ENCODE measurements at places on chromosomes 12 and 14. TPM values are rescaled to one million over a fixed set of nuclear protein-coding genes. Genes with fewer than 3 reads are reported as not detected.

GRCh38 chr12:753611-754472, 1.5 kb downstream of the WNK1 start:
- H3K27me3 ChIP-seq: no peaks in the 10 kb centered on the region
- peak; percentile 63 for DNase-seq
- H3K27ac ChIP-seq: peak overlapping the region; percentile 91
- peaks cover 43% of the 10 kb centered on the region for H3K36me3 ChIP-seq

The UNC79 gene
- not detected for total RNA-seq

GRCh38 chr14:38873941-38874612, 229.0 kb downstream of the SEC23A start:
- peaks cover 5% of the 10 kb centered on the region for H3K27me3 ChIP-seq
- no peak for DNase-seq
- no peaks in the 10 kb centered on the region for H3K36me3 ChIP-seq
- H3K4me1 ChIP-seq: no peaks in the 10 kb centered on the region
- no peak overlapping the region for H3K4me3 ChIP-seq
- H3K27ac ChIP-seq: no peak overlapping the region

- no peak overlapping the region for H3K4me3 ChIP-seq
- H3K27me3 ChIP-seq: no peaks in the 10 kb centered on the region
- peaks cover 25% of the 10 kb centered on the region for H3K36me3 ChIP-seq
- H3K4me1 ChIP-seq: no peaks in the 10 kb centered on the region
- no peak for DNase-seq
- H3K27ac ChIP-seq: no peak overlapping the region
These were observed 35.6 kb upstream of the UBC start for GRCh38 chr12:124949779-124950728.

DNA sequence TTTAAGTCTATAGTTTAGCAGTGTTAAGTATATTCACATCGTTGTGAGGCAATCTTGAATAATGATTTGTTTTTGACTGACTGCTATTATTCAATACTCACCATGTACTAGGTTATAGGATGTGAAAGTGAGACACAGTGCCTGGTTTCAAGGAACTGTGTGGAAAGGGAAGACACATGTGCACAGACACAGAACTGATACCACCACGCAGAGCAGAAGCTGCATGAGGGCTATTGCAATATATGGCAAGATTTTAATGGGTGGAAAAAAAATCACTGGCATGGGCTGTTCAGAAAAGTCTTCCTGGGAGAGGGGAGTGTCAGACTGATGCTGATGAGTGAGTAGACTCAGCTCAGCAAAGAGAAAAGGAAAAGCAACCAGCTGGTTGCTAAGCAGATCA, 10.4 kb downstream of the SLC7A8 start:
- no peaks in the 10 kb centered on the region for H3K36me3 ChIP-seq
- H3K27me3 ChIP-seq: peaks cover under 1% of the 10 kb centered on the region
- no peak overlapping the region for H3K27ac ChIP-seq
- DNase-seq: no peak
- H3K4me3 ChIP-seq: no peak overlapping the region

- no peaks in the 10 kb centered on the region for H3K27me3 ChIP-seq
- no peaks in the 10 kb centered on the region for H3K36me3 ChIP-seq
- H3K4me1 ChIP-seq: no peaks in the 10 kb centered on the region
- no peak overlapping the region for H3K27ac ChIP-seq
- DNase-seq: no peak
These were observed 797.1 kb downstream of the NRXN3 start for GRCh38 chr14:78967111-78967809.

The TRMT61A gene
- 8.8 TPM for total RNA-seq

DNA sequence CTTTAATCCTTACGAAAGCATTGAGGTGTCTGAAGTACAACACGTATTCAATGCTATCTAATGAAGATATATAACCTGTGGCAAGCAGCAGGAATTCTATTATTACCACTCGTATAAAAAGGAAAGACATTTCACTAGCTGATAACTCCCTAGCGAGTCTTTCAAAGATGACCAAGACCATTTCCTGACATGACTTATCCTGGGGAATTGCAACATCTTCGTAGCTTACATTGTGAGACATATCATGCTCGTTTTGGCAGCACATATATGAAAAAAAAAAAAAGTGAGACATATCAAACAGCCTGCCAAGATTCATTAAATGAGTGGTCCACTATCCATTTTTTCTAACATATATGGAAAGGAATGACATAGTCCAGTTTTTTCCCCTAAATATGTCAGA, 337.0 kb downstream of the FSCB start:
- DNase-seq: no peak
- no peak overlapping the region for H3K4me3 ChIP-seq
- no peak overlapping the region for H3K27ac ChIP-seq
- H3K36me3 ChIP-seq: no peaks in the 10 kb centered on the region
- no peaks in the 10 kb centered on the region for H3K27me3 ChIP-seq
- no peaks in the 10 kb centered on the region for H3K4me1 ChIP-seq

DNA sequence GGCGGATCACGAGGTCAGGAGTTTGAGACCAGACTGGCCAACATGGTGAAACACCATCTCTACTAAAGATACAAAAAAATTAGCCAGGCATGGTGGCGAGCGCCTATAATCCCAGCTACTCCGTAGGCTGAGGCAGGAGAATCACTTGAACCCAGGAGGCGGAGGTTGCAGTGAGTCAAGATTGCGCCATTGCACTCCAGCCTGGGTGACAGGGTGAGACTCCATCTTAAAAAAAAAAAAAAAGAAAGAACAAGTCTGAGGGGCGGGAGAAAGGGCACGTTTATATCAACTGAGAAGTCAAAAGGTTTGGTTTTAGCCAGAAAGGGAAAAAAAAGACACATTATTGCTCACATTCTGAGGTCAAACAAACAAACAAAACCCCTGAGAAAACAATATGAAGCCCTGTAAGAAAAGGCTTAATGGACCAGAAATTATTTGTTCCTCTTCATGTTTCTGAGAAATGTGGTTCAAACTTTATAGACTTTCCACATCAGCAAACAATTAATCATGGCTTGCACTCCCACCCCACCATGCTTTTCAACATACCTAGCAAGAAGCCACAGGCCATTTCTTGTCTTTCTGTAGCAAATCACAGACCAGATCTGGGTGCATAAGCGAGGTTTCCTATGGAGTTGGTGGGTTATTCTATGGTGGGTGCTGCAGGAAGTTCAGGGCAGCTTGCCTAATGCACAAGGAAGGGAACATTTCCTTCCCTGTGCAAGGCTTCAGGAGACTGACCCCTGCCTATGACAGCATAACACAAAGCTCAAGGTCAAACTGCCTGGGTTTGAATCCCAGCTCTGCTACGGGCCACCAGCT, 80.1 kb downstream of the SSPN start:
- DNase-seq: no peak
- peaks cover 14% of the 10 kb centered on the region for H3K4me1 ChIP-seq
- no peak overlapping the region for H3K4me3 ChIP-seq

- DNase-seq: no peak
- H3K36me3 ChIP-seq: peaks cover 5% of the 10 kb centered on the region
- no peaks in the 10 kb centered on the region for H3K27me3 ChIP-seq
- no peak overlapping the region for H3K4me3 ChIP-seq
These were observed 20.7 kb downstream of the NT5DC3 start for GRCh38 chr12:103820361-103820760.

GRCh38 chr12:123034022-123034541, 53.6 kb downstream of the ARL6IP4 start:
- H3K4me3 ChIP-seq: no peak overlapping the region
- no peak for DNase-seq
- H3K36me3 ChIP-seq: peaks cover 9% of the 10 kb centered on the region
- H3K27ac ChIP-seq: peak overlapping the region; percentile 53

The GLIPR1L1 gene
- total RNA-seq: not detected

- peaks cover 32% of the 10 kb centered on the region for H3K4me1 ChIP-seq
- peaks cover 91% of the 10 kb centered on the region for H3K36me3 ChIP-seq
- no peak for DNase-seq
- no peak overlapping the region for H3K27ac ChIP-seq
- no peak overlapping the region for H3K4me3 ChIP-seq
- no peaks in the 10 kb centered on the region for H3K27me3 ChIP-seq
These were observed 62.5 kb upstream of the GPR68 start for GRCh38 chr14:91307046-91307445.

The PPFIA2 gene
- total RNA-seq: not detected

The FOXM1 gene
- total RNA-seq: 138 TPM

DNA sequence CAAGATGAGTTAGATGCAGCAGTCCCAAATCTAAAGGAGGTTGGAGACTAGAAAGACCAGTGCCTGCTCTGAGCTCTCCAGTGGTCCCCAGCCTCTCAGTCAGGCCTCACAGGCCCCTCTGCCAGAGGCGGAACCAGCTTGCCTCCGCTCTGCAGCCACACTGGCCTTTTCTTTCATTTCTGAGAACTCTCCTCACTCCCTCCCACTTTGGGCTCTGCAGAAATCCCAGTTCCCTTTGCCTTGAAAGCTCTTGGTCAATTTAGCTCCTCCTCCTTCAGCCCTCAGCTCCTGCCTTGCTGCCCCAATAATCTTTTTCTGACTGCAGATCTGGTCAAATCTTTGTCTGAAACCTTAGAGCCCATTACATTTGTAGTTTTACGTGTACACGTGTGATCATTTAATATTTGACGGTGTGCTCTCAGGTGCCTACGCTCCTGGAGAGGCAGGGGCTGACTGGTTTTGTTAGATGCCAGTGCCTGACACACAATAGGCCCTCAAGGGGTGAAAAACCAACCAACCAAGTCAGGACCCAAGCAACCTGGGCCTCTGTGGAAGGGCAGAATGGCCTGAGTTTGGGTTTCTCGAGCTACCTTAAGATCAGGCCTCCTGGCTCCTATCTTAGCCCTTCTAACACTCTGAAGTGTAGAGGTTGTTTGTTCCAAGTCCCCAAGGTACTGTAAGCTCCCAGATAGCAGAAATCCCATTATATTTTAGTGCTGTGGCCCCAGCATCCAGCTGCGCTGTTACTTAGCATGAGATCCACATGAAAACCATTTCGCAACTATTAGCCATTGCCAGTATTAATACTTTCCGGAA, 1.1 kb upstream of the NUDT4 start:
- no peak for DNase-seq
- H3K4me1 ChIP-seq: peaks cover 33% of the 10 kb centered on the region
- H3K27me3 ChIP-seq: no peaks in the 10 kb centered on the region
- peak overlapping the region; percentile 80 for H3K4me3 ChIP-seq

DNA sequence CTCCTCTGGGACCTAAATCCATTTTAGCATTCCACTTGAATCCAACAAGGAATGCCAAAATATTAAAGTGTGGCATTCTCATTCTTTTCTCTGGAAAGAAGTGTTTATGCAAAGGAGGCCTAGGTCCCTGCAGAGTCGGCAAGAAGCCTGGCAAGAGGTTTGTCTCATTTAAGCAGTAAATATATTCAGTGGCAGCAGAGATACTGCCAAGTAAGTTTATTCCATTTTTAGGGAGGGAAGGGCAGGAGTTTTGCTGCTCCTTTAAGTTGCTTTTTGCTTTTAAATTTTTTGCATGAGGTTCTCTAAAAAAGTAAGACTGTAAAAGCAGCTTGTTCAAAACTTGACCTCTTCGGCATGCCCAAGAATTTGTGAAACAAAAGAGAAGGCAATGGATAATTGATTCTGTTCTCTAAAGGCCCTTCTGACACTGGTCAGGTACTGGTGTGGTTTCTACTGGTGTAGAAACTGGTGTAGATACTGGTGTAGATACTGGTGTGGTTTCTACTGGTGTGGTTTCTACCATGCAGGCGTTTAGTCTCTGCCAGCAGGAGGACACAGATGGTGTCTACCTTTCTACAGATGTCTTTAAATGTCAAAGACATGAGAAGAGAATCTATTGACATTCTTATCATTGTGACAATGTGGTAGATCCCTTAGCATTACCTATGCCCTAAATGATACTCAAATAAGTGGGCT, 107.3 kb downstream of the SAMD4A start:
- H3K4me1 ChIP-seq: peaks cover 33% of the 10 kb centered on the region
- H3K36me3 ChIP-seq: no peaks in the 10 kb centered on the region
- peaks cover 48% of the 10 kb centered on the region for H3K27me3 ChIP-seq
- H3K27ac ChIP-seq: no peak overlapping the region

The GPR132 gene
- 35.7 TPM for total RNA-seq

GRCh38 chr14:53536446-53536845, 383.3 kb upstream of the DDHD1 start:
- no peak overlapping the region for H3K27ac ChIP-seq
- H3K36me3 ChIP-seq: no peaks in the 10 kb centered on the region
- no peak for DNase-seq
- no peak overlapping the region for H3K4me3 ChIP-seq
- no peaks in the 10 kb centered on the region for H3K27me3 ChIP-seq
- H3K4me1 ChIP-seq: no peaks in the 10 kb centered on the region

DNA sequence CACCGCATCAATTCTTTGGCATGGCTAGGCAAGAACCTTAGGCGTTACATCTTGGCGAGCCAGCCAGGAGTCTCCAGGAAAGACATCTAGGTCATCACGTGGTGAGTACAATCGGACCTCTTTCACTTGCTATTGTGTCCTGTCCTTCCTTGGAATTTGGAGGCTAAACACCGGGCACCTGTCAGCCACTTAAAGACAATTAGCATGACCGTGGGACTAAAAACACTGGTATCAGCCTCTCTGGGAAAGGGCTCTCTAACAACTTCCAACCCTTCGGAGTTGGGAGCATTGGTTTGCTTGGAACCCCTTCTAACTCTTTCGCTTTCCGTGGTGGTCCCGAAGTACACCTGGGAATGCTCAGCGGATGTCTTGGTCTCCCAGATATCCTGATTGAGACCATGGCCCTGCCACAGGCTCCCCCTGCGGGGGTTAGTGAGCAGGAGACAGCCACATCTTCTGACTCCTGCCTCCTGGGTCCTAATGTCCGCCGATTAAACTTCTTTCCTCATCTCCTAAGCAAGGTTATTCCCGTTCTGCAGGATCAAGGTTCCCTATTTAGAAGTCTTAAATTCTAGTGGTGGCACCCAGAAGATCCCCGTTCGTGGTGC, 971.7 kb downstream of the FSCB start:
- no peaks in the 10 kb centered on the region for H3K36me3 ChIP-seq
- no peaks in the 10 kb centered on the region for H3K4me1 ChIP-seq
- no peak for DNase-seq
- H3K27me3 ChIP-seq: no peaks in the 10 kb centered on the region
- H3K4me3 ChIP-seq: no peak overlapping the region
- no peak overlapping the region for H3K27ac ChIP-seq

The HOTAIR gene
- not detected for total RNA-seq

DNA sequence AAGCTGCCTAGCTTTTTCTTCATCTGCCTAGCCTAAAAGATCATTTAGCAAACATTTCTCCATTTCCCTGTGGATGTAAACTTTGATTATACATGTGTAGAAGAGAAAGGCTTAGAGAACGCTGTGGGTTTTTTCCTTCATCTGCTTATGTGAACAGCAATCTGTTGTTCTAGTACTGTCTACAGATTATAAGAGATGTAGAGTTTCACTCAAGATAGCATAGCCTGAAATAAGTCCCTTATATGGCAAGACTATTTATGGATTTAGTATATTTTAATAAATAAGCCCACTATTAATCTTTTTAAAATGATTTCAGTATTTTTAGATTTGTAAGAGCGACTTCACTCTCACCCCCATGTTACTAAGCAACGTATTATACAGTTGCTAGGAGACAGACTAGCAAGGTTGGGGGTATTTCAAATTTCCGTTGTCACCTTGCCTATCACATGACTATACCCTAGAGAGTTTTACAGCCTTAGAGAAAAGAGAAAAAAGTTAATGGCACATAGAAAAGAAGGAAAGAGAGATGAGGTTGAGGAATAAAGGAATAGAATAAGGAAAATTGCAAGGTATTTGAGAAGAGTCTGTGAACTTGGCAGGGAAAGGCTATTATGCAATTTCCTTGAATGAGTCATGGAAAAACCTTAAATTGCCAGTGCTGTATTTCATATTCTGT, 12.2 kb upstream of the TUBA1A start:
- H3K36me3 ChIP-seq: no peaks in the 10 kb centered on the region
- H3K27me3 ChIP-seq: peaks cover 13% of the 10 kb centered on the region
- peaks cover 14% of the 10 kb centered on the region for H3K4me1 ChIP-seq
- no peak overlapping the region for H3K27ac ChIP-seq
